CD4-positive, alpha-beta T cell treated with Interleukin-21 for 1 hour (primary cell): ENCODE measurements at places on chromosomes 13 and 19.

- no peak for DNase-seq
Observed at GRCh38 chr13:34863360-34864135, 78.5 kb upstream of the NBEA start.

DNA sequence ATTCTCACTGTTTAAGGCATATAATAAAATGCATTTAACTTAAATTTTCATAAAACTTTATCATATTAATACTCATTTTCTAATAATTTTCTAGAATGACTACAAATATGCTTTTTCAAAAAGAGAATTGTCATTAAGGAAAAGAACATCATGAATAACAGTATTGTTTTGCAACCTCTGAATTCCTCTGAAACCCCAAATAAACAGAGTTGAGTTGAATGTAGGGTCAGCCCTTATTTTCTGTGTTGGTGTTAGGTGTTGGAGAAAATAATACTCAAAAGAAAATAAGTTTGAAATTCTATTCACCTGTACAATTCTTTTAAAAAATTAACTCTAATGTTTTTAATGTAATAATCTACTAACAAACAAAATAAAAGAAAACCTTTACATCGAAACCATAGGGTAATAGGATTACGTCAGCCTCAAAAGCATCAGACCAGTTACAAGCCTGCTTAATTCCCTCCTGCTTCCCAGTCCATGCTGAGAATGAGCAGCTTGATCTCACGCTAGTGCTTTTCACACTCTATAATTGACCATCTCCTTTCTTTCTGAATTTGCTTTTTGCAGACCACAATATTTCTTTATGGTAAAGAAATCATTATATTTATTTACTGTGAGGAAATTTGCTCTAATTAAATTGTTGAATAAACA is 160.9 kb downstream of the PCDH9 start:
- DNase-seq: no peak

DNA sequence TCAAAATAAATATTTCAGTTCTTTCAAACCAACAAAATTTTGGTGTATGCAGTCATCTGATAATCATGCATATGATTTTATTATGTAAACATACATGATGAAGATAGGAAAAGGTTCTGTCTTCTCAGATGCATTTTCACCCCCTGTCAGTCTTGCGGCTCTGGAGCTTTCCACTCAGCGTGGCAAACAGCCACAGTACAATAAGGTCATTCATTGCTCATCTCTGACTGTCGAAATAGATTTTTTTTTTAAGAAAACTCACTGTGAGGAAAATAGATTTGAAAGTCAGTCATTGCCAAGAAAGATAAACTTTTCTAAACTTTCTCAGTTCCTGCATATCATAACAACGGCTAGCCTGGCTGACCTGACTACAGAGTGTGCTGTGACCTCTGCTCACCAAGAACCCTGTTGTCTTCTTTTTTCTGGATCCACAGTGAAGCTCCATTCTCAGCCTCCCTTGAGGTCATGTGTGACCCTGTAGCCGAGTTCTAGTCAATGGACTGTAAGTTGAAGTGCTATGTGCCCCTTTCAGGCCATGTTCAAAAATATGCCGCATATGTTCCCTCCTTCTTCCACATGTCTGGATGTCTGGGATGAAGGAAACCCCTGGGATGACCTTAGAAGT is 519.6 kb downstream of the KLF5 start:
- no peak for DNase-seq

DNA sequence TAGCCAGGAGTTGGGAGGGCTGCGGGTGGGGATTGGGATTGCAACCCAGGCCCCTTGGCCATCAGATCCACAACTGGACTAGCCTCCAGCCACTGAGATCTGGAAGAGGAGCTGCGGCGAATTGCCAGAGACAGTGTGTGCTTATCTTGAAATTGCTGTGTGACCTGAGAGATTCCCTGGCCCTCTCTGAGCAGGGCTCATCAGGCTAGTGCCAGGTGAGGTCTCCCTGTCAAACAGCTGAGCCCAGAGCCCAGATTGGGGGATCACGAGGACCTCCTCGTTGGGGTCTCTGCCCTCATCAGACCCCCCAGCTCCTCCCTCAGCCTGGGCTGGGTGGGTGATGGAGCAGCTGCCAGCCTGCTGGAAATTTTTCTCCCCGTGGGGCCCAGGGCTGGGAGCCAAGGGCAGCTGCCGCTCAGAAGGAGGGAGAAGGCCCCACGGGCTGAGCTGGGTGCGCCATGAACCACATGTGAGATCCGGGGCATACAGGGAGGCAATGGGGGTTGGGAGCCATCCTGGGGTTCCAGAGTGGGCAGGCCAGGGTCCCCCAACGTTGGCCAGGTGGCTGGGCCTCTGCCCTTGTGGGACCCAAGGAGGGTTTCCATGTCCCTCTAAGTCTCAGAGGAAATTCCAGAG is 7.2 kb downstream of the FUT5 start:
- no peak for DNase-seq

- DNase-seq: no peak
Observed at GRCh38 chr19:29675120-29675649, 9.9 kb downstream of the PLEKHF1 start.

- DNase-seq: no peak
Observed at GRCh38 chr13:83516781-83517180, 365.5 kb downstream of the SLITRK1 start.

DNA sequence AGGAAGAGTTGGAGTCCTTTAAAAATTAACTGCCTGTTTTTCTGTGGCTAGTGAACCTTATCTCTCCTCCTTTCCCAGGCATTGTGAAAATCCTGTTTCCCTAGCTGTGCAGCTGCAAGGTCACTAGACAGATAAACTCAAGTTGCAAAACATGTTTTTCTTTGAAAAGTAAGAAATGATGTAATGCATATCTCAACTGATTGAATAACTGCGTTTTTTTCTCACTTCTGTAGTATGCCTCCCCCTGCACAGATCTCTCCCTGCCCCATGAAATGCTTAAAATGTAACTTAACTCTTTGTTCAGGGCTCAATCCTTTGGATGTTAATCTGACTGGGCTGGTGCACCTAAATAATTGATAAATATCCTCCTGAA is 27.7 kb upstream of the CYSLTR2 start:
- no peak for DNase-seq

DNA sequence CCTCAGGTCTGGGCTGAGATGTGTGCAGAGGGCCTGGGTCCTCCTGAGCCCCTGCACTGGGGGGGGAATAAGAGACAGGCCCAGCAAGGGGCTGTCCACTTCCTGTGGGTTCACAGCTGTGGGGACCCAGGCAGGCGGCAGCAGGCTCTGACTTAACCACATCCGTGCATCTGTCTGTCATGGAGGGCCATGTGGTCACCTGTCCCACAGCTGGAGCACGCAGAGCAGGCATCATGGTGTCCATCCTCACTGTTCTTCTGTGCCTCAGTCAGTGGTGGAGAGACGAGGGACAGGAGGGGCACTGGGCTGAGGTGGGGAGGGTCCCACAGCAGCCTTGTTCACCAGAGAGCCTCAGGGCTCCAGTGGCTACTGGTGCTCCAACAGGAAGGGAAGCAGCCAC is 16.3 kb upstream of the KIR3DL3 start:
- peak; percentile 13 for DNase-seq

GRCh38 chr19:46474211-46474610 is 2.8 kb upstream of the PNMA8A start:
- no peak for DNase-seq
